ENCODE measurements at places on chromosomes 5 and 9.

GRCh38 chr9:82498541-82499317 is 510.2 kb downstream of the SPATA31D1 start:
- no peak for DNase-seq

DNA sequence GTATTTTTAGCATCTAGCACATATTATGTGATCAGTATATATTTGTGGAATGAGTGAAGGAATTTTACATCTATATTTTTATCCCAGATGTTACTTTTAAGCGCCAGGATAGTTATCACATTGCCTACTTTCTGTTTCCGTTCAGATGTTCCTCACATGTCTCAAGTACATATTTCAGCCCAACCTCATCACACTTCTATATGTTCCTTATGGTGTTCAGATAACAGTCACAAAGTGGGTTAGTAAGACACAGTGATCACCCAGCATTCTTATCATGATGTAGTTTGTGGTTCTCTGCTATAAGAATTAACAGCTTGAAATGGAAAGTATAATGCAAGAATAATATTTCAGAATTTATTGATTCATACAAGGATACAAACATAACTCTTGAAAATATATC is 170.0 kb upstream of the RASA1 start:
- no peak for DNase-seq

- no peak for DNase-seq
Measured at GRCh38 chr5:157745041-157745456, 1.5 kb downstream of the LSM11 start.

GRCh38 chr5:109563739-109564138 is 126.0 kb upstream of the MAN2A1 start:
- no peak for DNase-seq

DNA sequence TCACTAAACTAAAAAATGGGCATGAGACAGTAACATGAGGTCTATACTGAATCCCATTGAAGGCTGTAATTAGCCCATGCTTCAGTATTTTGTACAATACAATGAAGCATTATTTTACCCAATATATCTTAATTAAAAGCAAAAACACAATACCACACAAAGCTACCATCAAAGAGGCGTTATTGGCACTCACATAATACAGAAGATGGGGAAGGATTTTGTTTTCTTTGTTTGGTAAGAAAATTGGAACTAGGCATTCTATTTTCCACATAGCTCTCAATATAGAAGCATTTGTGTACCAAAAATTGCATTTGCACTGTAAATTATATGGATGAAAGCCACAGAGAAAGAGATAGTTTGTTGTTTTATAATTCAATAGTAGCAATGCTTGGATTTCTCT is 761.0 kb downstream of the EFNA5 start:
- DNase-seq = no peak

DNA sequence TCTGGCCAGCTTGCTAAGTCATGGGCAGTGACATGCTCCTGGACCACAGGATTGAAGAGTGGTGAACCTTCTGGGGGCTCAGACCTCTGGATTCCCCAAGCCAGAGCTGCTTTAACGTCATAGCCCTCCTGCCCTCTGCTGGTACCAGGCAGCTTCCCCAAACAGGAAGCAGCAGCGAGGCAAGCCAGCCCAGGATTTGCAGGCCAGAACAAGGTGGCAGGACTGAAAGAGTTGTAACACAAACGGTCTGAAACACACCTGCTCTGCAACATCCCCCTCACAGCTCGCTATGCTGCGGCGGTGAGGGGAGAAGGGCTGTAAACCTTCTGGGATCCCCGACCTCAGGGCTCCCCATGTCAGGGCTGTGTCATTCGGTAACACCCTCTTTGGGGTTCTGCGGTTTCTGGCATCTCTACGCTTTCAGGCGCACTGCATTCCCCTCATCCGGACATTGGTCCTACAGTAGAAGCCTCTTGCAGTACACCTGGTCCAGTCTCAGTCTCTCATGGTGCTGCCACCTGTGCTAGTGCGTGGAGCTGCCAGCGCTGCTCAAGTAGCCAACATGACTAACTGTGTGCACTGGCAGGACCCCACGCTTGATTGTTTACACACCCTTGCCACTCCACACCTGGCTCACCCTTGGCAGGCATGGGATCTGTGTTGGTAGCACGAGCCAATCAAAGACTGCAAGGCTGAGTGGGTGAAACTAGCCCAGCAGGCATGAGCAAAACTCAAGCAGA is 893.3 kb downstream of the PTPRD start:
- DNase-seq = no peak

DNA sequence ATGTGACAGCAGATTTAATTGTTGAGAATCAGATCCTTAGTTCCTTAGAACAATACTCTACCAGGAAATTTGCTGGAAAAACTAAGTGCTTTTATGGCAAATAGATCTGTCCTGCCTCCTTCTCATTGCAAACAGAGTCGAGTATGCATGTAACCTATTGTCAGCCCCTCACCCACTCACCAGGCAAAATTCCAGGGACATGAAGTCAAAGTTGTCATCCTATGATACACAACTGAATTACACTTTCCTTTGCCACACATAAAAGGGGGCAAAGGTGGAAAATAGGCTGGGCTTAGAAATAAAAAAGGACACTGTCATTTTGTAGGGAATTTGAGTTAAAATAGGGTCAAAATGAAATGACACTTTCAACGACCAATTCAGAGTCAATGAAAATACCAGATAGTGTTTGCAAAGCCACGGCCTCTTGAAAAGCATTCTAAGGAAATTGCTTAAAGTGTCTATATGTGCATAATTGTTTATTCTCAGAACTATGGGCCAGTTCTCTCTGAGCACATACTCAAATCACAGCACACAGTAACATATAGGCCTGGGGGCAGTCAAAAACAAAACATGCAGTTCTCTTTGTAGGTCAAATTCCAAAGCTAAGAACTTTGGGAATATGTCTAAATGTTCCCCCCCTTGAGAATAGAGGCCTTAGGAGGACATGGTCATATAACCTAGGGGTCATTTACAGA is 452.8 kb downstream of the NFIB start:
- no peak for DNase-seq

Measured in activated CD4-positive, alpha-beta T cell treated with anti-CD3 and anti-CD28 coated beads for 48 hours (primary cell).